GOT3 (cell line): ENCODE measurements at places on chromosomes 5 and 9.

DNA sequence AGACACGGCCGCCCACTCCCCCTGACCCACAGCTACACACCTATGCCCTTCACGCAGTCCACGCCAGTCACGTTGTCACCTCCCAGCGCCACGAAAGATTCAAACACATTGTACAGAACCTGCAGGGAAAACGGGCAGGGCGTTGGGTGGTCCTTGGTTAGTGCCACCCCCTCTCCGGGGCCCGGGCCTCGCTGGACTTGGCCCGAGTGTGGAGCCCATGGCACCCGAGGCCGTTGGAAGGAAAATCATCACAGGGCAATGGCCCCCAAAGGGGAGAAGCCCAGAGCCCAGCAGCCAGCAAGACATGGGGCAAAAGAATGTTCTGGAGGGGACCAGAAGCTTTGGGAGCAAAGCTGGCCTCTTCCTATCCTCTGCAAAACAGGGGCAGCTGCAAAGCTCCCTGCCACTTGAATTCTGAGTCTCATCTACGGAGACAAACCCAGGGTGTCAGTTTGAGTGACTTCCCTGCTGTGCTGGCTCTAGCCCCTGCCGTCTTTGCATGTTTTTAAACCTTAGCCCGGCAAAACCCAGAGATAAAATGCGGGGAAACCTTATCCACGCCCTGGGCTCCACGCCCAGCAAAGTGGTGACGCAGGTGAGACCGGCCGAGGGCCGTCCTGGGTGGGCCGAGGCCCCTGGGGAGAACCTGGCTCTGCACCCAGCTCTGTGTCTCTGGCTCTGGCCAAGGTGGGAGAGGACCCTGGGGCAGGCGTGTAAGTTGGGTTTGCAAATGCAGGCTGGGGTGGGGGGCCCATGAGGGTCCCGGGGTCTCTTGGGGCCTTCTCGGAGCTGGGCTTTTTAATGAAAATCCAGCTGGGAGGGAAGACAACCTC, 38.9 kb downstream of the SLC9A3 start:
- DNase-seq: no peak

- DNase-seq: no peak
Observed at GRCh38 chr5:132764671-132765238, 12.3 kb downstream of the SEPTIN8 start.

GRCh38 chr5:153658606-153659005, 168.1 kb downstream of the GRIA1 start:
- no peak for DNase-seq

GRCh38 chr5:72412283-72413055, 92.3 kb downstream of the PTCD2 start:
- no peak for DNase-seq
